ENCODE measurements at places on chromosomes 12 and 14.

DNA sequence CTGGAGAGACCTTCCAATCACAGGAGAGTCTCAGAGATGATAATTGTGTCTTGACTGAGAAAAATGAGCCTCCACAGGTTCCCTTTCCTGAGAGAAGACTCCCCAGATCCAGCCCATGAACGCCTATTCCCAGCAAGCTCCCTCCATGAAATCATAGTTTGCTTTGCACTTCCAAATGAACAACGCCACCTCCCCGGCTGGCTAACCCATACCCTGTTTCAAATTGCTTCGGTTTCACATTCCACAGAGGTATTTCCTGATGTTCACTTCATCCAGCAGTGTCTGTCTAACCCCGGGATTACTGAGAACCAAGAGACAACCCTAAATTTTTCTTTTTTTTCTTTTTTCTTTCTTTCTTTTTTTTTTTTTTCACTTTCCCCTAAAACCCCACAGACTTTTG is 124.1 kb upstream of the RFLNA start:
- no peak overlapping the region for H3K27ac ChIP-seq
- H3K4me3 ChIP-seq = no peak overlapping the region
- no peaks in the 10 kb centered on the region for H3K27me3 ChIP-seq

DNA sequence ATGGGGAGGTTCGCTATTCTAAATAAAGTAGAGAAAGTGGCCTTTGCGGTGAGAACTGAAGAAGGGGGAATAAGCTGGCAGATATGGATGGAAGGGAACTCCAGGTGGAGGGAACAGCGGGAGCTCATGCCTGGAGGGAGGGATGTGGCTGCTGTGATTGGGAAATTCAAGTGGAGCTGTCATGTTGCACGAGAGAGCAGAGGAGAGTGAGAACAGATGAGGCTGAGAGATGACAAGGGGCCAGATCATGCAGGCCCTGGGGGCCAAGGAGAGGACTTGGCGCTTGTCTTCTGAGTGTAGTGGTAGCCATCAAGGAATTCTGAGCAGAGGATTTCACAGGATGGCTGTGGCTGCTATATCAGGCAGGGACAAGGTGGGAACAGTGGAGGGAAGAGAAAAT is 35.0 kb downstream of the TGFB3 start:
- no peak overlapping the region for H3K27ac ChIP-seq
- peaks cover 1% of the 10 kb centered on the region for H3K36me3 ChIP-seq
- no peaks in the 10 kb centered on the region for H3K27me3 ChIP-seq
- H3K4me1 ChIP-seq = no peaks in the 10 kb centered on the region

DNA sequence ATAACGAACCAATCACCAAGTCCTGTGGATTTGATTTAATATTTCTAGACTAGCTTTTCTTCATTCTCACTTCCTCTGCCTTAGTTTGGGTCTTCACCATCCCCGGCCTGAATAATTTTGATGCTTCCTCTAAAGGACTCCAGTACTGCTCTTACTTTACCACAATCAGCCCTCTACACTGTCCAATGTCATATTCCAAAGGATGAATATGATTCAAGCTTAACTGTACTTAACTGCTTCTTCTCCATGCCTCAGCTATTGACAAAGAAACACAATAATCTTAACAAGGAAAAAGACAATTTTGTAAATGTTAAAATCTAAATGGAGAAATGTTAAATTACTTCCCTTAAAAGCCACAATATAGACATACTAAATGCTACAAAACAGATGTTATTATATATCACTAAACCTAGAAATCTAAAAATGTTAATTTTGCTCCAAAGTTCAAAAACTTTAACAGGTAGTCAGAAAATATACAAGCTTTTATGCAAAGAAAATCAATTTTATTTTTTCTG is 70.2 kb downstream of the STXBP6 start:
- no peak for DNase-seq
- H3K4me1 ChIP-seq = no peaks in the 10 kb centered on the region
- H3K36me3 ChIP-seq = no peaks in the 10 kb centered on the region

DNA sequence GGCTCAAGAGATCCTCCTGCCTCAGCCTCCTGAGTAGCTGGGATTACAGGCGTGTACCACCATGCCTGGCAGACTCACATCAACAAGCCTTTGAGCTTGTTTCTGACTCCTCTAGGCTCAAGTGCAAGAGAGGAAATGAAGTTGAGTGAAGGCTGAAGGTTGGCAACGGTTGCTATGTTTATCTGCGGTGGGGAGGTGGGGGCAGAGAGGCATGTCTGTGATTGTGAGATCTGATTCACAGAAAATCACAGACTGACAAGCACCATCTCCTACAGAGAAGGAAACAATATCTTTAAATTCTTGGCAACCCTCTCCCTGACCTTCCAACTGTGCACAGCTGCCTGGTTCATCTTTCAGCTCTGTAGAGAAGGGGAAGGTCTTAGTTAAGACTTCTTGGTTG is 22.1 kb upstream of the NINJ2 start:
- H3K36me3 ChIP-seq = no peaks in the 10 kb centered on the region
- no peaks in the 10 kb centered on the region for H3K27me3 ChIP-seq
- peak; percentile 79 for DNase-seq
- H3K27ac ChIP-seq = peak overlapping the region; percentile 90

GRCh38 chr12:96811083-96811482 is 96.0 kb upstream of the NEDD1 start:
- no peak overlapping the region for H3K27ac ChIP-seq
- H3K27me3 ChIP-seq = no peaks in the 10 kb centered on the region
- no peaks in the 10 kb centered on the region for H3K4me1 ChIP-seq
- H3K36me3 ChIP-seq = no peaks in the 10 kb centered on the region

All from activated T-helper 1 cell treated with anti-CD3 and anti-CD28 coated beads, Interleukin-12 subunit alpha, Interleukin-12 subunit beta, Interleukin-2, Interleukin-4 antibody, amounts not matched to agents 30 ng/mL and 10 ng/mL and 1 ng/mL, durations not matched to agents 14 hours and 24 hours and 36 hours (primary cell).